RWPE1 (cell line): ENCODE measurements at places on chromosomes 16 and 17.
A peak's percentile ranks its signal among the peaks of the same experiment; 100 is the strongest.

GRCh38 chr17:44502598-44503146 is 534 bp downstream of the GPATCH8 start:
- DNase-seq, result peak; percentile 24

DNA sequence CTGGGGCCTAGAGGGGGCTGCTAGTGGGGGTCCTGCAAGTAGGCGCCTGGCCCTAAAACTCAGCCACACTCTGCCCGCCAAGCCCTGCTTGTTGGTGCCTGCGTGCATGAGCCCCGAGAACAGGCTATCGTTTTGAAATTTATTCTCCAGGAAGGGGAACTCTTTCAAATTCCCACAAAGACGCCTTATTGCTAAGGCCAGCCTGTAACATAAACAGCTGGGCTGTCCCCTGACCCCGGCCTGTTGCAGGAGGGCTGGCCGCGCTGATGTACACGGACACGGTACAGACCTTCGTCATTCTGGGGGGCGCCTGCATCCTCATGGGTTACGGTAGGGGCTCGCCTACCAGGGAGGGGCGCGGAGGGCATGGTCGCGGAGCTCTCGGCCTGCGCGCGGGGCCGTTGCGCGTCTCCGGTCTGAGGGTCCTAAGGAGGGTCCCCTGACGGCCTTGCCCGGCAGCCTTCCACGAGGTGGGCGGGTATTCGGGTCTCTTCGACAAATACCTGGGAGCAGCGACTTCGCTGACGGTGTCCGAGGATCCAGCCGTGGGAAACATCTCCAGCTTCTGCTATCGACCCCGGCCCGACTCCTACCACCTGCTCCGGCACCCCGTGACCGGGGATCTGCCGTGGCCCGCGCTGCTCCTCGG is 4.3 kb downstream of the SLC5A2 start:
- DNase-seq, result no peak

DNA sequence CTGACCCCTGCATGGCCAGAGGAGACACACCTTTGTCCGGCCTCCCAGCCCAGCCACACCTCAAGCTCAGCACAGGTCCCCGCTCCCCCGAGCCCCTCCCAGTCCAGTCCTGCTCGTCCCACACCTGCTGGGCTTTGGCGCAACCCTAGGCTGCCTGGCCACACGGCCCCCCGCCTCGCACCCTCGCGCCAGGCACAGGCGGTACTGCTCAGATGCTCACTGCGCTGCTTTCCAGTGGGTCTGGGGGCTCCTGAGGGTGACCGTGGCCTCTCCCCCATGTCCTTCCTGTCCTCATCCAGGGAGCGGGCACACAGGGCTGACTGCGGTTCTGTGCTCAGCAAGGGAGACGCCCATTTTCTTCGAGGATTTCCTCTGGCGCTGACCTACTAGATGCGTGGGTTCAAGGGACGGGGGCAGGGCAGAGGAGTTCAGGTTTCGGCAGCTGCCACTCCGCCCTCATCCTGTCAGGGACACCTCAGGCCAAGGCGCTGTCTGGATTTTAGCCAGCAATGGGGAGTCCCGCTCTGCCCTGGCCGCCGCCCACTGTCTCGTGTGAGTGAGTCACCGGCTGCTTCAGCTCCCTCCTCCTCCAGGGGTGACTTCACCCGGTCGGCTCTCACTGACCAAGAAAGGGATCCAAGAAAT is 118.0 kb upstream of the ZNF469 start:
- peak; percentile 79 for DNase-seq

DNA sequence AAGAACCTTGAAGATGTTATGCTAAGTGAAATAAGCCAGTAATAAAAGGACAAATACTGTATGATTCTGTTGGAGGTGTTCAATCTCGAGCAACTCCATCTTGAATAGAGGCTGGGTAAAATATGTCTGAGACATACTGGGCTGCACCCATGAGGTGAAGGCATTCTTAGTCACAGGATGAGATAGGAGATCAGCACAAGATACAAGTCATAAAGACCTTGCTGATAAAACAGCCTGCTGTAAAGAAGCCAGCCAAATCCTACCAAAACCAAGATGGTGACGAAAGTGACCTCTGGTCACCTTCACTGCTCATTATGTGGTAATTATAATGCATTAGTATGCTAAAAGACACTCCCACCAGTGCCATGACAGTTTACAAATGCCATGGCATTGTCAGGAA is 98.1 kb downstream of the RGS9 start:
- no peak for DNase-seq

- DNase-seq, result no peak
Measured at GRCh38 chr16:84043486-84044117, 1.0 kb upstream of the SLC38A8 start.

- no peak for DNase-seq
Measured at GRCh38 chr17:76276069-76276431, 10.9 kb downstream of the UBALD2 start.

DNA sequence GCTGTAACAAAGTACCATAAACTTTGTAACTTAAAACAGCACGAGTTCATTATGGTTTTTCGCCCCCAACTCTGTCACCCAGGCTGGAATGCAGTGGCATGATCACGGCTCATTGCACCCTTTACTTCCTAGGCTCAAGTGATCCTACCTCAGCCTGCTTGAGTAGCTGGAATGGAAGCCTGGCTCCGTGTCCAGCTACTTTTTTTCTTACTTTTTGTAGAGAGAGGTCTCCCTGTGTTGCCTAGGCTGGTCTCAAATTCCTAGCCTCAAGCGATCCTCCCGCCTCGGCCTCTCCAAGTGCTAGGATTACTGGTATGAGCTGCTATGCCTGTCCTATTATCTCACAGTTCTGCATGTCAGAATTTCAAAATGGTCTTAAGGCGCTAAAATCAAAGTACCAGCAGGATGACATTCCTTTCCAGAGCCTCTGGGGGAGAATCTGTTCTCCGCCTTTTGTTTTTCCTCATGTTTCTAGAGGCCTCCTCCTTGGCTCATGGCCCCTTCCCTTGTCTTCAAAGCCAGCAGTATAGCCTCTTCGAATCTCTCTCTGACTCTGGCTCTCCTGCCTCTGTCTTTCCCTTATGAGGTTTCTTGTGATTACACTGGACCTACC is 10.1 kb upstream of the PRM1 start:
- DNase-seq, result no peak

- peak; percentile 55 for DNase-seq
Measured at GRCh38 chr16:21277927-21278706, at the start of gene CRYM. TSS of gene CRYM (minus strand) at chr16:21278290. CDS start at chr16:21278251, 39 bp downstream.

DNA sequence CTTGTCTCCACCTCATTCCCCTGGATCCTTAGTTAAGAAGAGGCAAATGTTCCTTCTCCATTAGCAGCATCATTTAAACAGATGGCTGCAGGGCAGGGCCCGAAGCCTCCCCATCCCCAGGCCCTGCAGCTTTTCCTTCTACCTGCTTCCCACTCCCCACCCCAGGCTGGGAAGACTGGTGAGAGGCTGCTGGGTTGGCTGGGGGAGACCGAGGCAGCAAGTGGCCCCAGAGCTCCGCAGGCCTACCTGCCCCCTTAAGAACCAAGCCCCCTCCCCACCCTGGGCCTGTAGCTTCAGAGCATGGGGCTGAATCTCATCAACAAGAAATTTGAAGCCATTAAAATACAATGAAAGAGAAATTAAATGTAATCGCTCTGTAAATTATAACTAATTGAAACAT is 22.1 kb upstream of the RPL38 start:
- no peak for DNase-seq

GRCh38 chr16:20300312-20301097 is 26.8 kb downstream of the GP2 start:
- peak; percentile 58 for DNase-seq

- no peak for DNase-seq
Measured at GRCh38 chr17:66138120-66138519, 53.8 kb downstream of the CEP112 start.

DNA sequence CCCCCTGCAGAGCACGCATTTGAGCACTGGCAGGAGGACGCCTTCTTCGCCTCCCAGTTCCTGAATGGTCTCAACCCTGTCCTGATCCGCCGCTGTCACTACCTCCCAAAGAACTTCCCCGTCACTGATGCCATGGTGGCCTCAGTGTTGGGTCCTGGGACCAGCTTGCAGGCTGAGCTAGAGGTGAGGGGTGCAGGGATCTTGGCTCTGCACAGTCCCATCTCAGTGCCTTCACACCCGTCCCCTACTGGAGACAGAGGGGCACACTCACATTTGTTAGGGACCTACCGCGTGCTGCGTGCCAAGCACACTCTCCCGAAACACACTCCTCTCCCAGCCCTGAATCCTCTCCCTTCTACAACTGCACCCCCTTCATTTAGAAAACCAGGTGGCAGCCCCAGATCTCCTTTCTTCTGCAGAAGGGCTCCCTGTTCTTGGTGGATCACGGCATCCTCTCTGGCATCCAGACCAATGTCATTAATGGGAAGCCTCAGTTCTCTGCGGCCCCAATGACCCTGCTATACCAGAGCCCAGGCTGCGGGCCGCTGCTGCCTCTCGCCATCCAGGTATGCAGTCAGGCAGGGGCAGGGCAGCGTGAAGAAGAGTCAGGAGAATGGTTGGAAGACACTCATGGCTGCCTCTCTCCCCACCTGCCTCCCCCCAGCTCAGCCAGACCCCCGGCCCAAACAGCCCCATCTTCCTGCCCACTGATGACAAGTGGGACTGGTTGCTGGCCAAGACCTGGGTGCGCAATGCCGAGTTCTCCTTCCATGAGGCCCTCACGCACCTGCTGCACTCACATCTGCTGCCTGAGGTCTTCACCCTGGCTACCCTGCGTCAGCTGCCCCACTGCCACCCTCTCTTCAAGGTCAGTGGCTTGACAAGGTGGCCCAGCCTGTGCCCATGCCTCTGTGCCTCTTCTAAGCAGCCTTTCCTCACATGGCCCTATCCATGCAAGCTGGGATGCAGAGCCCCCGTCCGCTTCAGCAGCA is 6.3 kb downstream of the ALOX15B start:
- DNase-seq, result no peak

DNA sequence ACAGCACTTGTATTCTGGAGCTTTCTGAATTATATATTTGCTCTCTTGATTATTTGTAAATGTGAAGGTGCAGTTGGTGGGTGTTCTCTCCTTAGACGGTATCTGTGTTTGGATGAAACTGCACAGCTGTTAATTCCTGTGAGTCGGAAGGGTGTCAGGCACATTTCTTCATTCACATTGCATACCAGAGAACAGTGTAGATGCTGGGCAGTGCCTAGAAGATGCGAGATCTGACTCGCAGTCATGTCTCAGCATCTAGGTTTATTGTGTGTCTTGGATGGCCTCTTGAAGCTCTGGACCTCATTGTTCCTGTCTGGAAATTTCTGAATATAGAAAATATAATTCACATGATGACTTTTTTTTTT is 61.2 kb downstream of the CLEC16A start:
- peak; percentile 41 for DNase-seq

DNA sequence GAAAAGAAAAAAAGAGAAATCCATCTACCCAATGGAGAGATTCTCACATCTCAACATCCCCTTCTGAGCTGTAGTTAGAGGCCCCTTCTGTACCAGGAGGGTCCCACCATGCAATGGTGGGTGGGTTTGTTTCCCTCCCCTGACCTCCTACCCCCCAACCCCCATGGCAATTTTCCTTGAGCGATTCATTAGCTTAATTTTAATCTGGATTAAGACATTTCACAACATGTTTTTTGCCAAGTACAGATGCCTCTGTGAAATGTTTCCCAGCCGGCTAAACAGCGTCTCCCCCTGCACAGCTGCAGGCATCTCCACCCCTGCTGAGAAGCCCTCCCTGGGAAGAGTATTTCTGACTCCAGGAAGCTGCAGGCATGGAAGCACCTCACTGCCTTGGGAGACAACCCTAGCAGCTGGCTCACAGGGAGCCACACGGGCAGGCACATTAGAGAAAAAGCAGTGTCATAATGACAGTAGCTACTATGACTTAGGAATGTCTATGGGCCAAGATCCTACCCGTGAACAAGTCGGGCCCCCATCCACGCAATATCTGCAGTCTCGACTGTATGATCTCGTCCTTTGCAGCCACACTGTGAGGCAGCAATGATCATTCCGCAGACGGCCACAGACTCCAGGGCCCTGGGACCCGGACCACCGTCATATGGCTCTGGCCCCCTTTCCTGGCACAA is 117.3 kb downstream of the ADCY9 start:
- no peak for DNase-seq

DNA sequence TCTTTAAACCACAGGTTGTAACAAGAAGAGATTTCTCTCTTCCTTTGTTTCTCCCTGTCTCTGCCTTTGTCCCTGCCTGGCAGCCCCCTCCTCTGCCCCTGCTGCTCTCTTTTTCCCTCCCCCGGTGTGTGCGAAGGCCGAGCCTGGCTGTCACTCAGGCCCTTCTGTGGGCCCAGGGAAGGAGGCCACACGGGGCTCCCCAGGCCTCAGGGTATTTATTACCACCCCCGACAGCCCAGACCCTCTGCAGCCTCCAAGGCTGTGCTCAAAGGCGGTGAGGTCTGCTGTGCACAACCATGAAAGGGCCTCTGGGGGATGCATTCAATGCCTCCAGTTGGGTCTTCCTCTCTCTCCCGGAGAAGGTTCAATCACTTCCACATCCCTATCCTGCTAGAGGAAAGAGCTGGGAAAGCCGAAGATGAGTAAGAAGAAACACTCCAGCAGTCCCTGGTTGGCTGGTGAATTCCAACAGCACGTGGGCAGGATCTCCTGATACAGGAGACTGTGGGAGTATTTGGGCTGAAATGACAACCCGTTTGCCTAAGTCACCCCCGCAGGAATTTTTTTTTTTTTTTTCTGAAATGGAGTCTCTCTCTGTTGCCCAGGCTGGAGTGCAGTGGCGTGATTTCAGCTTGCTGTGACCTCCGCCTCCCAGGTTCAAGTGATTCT is 34.2 kb downstream of the ZNF423 start:
- DNase-seq, result no peak

DNA sequence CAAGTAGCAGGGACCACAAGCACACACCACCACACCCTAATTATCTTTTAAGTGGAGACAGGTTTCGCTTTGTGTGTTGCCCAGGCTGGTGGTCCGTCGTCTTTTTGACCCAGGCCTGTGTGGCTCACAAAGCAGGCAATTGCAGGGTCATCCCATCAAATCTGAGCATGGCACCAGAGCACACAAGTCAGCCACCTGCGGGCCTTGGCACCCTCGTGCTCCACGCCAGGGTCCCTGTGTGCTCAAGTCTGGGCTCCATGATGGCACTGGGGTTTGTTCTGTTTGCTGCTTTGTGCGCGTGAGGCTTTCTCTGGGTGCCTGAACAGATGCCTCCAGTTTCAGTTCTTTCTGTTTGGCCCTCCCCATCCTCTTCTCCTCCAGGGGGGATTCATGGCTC is 2.4 kb upstream of the CAPN15 start:
- DNase-seq, result no peak

DNA sequence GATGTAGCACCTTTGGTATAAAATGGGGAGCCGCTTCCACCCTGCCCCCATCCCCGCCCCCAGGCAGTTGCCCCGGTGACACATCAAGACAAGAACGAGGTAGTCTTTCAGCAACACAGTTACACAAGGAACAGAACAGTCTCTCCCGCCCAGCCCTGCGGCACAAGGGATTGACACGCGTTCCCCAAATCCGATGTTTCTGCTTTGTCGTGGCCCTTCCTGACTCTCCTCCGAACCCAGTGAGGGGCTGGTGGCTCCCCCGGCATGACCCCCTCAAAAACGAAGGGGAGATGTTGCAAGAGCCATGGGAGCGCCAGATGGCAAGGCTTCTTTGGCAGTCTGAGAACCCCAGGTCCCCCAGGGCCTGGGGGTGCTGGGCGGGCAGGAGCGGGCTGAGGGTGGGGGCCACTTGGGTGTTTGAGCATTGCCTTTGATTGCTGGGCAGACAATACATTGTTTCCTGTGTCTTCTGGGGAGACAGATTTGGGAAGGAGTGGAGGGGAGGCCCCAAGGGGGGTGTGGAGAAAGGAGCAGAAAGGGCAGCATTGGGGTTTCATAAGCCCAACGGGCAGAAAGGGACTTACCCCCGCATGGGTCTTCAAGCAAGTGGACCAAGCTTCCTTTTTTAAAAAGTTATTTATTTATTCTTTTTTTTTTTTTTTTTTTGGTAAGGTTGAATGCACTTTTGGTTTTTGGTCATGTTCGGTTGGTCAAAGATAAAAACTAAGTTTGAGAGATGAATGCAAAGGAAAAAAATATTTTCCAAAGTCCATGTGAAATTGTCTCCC is 16.6 kb downstream of the COL1A1 start:
- DNase-seq, result peak; percentile 70
